ENCODE measurements at places on chromosomes 2 and 18.

DNA sequence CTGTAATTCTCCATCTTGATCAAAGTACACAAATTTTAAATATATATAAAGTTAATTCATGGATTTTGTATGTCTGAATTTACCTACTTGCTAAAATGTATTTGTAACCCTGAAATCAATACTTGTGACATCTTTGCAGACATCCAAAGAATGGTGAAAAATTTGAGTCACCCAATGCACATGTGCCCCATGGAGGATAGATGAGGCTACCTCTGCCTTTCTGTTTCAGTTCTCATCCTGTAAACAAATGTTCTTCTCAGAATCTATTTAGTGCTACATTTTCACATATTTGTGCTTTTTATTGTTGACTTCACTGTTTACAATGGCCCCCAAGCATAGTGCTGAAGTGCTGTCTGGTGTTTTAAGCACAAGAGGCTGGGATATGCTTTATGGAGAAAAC lies 171.5 kb downstream of the LRATD1 start:
- no peak for DNase-seq

GRCh38 chr2:64359892-64360657 lies 93.9 kb upstream of the LGALSL start:
- DNase-seq, result peak; percentile 82

DNA sequence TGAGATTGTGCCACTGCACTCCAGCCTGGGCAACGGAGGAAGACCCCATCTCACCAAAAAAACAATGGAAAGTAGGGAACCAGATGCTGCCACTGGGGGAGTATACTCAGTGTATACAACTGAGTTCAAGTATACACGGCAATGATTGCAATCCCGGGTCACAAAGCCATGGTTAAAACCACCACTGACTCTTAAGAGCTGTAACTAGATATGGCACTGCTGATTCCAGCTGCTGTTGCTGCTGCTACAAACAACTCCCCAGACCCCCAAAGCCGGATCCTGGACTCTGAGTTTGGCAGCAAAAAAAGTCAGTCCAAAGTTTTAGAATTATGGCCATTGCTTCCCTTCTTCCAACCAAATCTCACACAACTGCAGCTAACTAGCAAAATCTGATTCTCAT lies 43.7 kb upstream of the COX7A2L start:
- DNase-seq, result no peak

DNA sequence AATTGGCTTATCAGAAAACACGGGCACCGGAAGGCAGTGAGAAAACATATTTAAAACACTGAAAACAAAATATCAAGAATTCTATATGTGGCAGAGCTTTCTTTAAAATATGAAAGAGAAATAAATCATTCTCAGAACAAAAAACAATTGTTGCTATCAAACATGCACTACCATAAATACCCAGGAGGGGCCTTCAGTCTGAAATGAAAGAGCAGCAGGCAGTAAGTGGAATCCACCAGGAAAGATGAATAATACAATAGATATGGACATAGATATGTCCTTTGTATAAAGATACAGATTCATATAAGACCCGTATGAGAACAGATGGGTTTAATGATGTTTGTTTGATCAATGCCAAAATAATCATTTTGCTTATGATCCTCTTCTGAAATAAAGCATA lies 142.0 kb downstream of the TMEM18 start:
- DNase-seq, result no peak

DNA sequence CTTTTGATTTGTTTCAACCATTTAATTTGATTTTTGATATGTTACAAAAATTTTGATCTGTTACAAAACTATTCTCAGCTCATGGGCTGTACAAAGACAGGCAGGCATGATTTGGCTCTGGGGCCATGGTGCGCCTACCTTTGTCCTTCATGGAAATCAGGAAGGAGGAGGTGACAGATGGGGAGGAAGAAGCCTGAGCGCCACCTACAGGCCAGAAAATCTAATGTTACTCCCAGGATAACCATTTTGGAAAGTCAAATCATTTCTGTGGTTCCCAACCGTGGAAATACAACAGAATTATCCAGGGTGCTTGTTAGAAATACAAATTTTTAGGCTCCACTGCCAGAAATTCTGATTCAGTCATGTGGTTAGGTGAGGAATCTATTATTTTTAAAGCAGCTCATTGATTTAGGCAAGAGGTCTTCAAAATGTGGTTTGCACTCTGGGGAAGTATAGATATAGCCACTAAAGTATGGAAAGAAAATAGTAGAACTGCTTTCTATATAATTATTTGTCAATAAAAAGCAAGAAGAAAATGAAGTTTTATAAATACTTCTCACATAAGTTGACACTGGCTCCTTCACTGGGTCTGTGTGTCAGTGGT lies 93.9 kb downstream of the EVA1A start:
- peak; percentile 40 for DNase-seq

DNA sequence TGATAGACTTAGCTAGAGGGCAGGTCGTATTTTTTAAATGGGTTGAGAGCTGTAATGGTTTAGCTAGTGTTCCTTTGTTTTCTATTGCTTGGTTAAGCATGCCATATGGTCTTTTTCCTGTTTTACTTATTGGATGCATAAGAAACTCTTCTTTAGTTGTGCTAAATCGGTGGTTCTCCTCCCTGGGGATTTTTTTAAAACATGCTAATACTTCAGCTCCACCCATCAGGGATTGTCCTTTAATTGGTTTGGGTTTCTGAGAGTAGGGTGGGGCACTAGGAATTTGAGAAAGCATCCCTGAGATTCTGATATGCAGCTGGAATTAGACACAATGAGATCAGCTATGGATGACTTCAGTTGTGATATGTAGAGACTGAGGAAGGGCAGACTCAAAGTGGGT lies 497.2 kb downstream of the THSD7B start:
- no peak for DNase-seq

GRCh38 chr18:48057018-48057417 lies 126.6 kb upstream of the SMAD2 start:
- DNase-seq, result no peak

- DNase-seq, result peak; percentile 41
These were observed 25.6 kb downstream of the ANKRD44 start for GRCh38 chr2:197284956-197285355.

DNA sequence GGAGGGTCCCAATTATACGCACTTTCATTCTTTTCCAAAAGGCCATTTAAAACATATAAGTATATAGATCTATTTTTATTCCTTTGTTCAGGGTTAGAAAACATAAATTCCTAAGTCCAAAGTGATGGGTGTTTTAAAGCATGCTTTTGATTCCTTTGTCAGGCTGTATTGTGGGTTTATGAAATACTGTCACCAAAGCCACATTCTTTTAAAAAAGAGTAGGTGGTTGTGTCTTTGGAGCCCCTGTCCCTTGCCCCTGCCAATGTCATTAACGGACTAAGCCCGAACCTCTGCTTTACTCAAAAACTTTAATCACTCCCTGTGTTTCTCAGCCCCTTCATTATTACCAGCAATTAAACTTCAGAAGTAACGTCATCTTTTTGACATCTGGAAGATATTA lies 104.9 kb upstream of the APCDD1 start:
- DNase-seq, result no peak

DNA sequence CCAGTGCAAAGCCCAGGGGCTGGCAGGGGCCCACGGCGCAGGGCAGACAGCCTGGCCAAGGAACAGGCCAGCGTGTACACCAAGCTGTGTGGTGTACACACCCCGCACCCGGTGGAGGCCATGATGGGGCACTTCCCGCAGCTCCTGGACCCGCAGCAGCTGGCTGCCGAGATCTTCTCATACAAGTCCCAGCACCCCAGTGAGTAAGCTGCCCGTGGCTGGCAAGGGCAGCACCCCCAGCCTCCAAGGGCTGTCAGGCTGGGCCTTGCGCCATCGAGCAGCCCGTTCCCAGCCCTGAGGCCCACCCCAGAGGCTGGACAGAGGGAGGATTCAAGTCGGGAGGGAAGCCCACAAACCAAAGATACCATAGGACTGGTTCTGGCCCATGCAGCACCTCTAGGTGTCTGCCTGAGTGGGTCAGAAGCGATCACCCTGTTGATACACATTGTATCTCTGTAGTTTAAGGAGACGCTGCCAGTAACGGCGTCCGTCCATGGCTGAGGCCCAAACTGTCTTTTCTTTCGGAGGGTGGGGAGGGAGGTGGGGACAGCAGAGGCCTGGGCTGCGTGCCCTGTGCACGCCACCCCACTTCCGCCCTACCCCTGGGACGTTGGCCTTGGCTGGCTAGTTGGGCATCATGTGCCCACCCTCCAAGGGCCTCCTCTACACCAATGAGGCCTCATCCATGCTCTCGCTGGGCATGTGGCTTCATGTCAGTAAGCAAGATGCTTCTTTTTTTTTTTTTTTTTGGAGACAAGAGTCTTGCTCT lies 16.8 kb upstream of the MTERF4 start:
- DNase-seq, result peak; percentile 1

GRCh38 chr18:36296650-36297416 lies 680 bp upstream of the FHOD3 start:
- DNase-seq, result peak; percentile 27

DNA sequence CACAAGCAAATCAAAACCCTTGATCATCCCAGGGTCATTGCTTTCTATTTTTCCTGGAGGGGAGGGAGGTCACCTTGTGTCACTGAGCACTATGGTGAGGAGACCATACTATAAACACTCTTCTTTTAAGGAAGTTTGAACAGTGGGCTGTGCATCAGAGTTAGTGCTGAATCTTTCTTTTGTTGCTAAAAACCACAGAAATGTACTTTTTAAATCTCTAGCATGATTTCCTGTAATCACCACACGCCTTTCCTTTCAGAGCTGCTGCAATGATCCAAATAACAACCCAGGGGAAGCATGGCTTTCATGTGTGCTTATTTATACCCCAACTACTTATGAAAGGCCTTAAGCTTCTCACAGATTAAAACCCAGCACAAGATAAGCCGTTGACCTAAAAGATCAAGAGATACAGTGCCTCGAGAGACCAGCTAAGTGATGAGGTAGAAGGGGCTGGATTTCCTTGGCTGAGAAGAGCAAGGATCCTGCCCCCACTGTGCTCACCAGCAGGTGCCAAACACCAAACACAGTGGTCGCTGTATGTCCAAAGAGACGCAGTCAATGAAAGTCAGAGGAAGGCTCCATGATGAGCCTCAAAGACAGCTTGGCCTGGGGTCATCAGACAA lies 34.7 kb downstream of the TRABD2A start:
- peak; percentile 47 for DNase-seq

GRCh38 chr2:228590681-228591080 lies 409.2 kb upstream of the SPHKAP start:
- no peak for DNase-seq

GRCh38 chr2:168613551-168613950 lies 157.5 kb downstream of the CERS6 start:
- DNase-seq, result no peak

DNA sequence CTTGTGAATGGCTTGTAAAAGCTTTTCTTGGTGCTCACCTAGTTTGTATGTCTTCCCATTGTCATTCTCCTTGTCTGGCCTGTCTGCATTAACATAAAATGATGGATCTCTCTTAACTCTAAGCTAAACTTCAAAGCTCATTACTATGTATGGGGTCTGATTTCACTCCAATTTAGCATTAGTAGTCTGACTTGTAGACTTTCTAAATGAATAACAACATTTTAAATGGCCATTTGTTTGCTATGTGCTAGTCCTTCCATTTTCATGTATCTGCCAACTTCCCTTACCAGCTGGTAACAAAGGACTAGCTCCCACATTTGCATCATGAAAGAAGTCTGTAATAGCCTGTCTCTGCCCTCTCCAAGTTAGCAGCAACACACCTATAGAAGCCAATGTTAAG lies 324.2 kb upstream of the RGPD4 start:
- DNase-seq, result no peak

DNA sequence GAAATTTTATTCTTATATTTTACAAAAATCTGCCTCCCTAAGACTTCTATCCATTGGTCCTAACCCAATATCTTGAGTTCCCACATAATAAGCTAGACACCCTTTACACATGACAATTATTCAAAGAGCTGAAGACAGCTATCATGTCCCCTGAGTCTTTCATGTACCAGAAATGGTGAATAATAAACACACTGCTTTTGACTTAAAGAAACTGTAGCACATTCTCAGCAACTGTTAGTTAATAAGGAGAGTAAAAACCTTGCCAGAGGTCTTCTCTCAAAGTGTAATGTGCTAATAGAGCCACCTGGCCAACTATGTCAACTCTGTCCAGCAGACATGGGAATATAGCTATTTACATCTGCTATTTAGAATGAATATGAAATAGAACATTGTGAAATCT lies 109.7 kb upstream of the ARL5A start:
- no peak for DNase-seq

DNA sequence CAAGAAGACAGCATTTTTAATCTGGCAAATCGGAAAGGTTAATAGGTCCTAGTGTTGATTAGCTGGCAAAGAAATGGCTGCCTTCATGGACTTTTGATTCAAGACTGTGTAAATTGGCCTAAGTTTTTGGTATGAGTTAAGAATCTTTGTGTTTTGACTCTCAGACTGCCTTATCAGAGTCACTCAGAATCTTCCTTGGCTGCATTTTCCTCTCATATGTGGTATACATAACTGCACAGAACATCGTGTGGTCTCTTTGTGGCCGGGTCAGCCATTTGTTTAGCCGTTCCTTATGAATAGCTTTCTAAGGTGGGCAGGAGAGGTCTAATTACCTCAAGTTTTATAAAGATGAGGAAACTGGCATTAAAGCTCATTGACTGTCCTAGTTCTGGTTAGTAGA lies 30.1 kb downstream of the CAB39 start:
- no peak for DNase-seq

- no peak for DNase-seq
These were observed 42.0 kb downstream of the EPHA4 start for GRCh38 chr2:221529943-221530652.

GRCh38 chr2:168962636-168963035 lies 61.5 kb downstream of the G6PC2 start:
- no peak for DNase-seq

- peak; percentile 82 for DNase-seq
These were observed at the start of gene ASTL for GRCh38 chr2:96138179-96139145. Gene ASTL, minus strand, starts transcription at chr2:96138502. Its CDS starts 66 bp downstream, at chr2:96138436.

DNA sequence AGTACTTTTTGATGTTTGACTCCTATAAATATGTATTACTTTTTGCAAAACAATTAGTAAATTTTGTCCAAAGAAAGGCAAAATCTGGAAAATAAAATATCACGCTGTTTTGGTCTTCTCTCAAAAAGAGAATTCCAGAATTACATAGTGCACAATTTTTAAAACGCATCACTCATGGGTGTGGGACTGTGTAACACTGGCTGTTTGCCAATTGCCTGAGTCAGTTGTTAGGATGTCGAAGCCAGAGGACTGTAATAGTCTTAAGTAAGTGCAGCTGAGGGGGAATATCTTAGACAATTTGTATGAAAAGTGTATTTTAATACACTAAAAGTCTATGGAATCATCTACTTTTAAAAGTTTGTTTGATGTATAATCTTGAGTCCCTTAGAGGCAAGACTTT lies 24.1 kb upstream of the EPHA4 start:
- DNase-seq, result no peak
